ENCODE measurements at places on chromosomes 12 and 14. TPM values are rescaled to one million over a fixed set of nuclear protein-coding genes. Genes with fewer than 3 reads are reported as not detected.

Gene PAX9
- under 0.01 TPM for total RNA-seq

Gene KRT3
- total RNA-seq, result not detected

Gene SMOC1
- total RNA-seq, result under 0.01 TPM

Gene COCH
- total RNA-seq, result 2.2 TPM

Gene DPPA3
- not detected for total RNA-seq

Gene ZFYVE1
- 22.9 TPM for total RNA-seq

Gene SLC35F4
- not detected for total RNA-seq

Gene KLRK1
- under 0.01 TPM for total RNA-seq

Gene FOXA1
- 0.27 TPM for total RNA-seq

Gene FOXN4
- under 0.01 TPM for total RNA-seq

Gene RAPGEF3
- total RNA-seq, result 15.6 TPM

Gene KLRC1
- total RNA-seq, result not detected

Gene DTX1
- total RNA-seq, result 1.1 TPM

Gene OAS1
- total RNA-seq, result 24.5 TPM

Gene UNG
- 28.3 TPM for total RNA-seq

Gene FKBP4
- 34.2 TPM for total RNA-seq

Gene DCAF5
- total RNA-seq, result 32.3 TPM

Gene AICDA
- not detected for total RNA-seq

Gene EIF2S3B
- total RNA-seq, result 10.2 TPM

Gene ARHGEF40
- total RNA-seq, result 35.5 TPM

Gene GPRC5D
- not detected for total RNA-seq

Gene CLEC4A
- total RNA-seq, result 0.27 TPM

Gene FAM161B
- total RNA-seq, result 2.7 TPM

Gene ITGB7
- total RNA-seq, result 17.0 TPM

Gene KRT79
- total RNA-seq, result under 0.01 TPM

Gene SSPN
- 5.9 TPM for total RNA-seq

Gene GLIPR1L1
- not detected for total RNA-seq

Gene SLC17A8
- total RNA-seq, result not detected

Gene LMNTD1
- total RNA-seq, result not detected

Gene SYT1
- 0.81 TPM for total RNA-seq

Gene DAAM1
- 5.9 TPM for total RNA-seq

Gene TIGAR
- total RNA-seq, result 2.4 TPM

Gene ASCL1
- total RNA-seq, result not detected

Gene TAS2R30
- total RNA-seq, result 7.8 TPM

Gene SLC38A2
- 223 TPM for total RNA-seq

Gene KRT73
- total RNA-seq, result 0.27 TPM

Gene PZP
- total RNA-seq, result not detected

Gene HOXC6
- not detected for total RNA-seq

Gene STAT6
- total RNA-seq, result 115 TPM

Gene LBHD2
- not detected for total RNA-seq

Gene MIA2
- total RNA-seq, result 7.8 TPM

Gene RD3L
- total RNA-seq, result not detected

Gene TMEM132C
- total RNA-seq, result under 0.01 TPM

Gene POLE2
- 11.3 TPM for total RNA-seq

Gene RBP5
- under 0.01 TPM for total RNA-seq

Gene RAD51AP1
- total RNA-seq, result 2.2 TPM

Gene OR10AD1
- total RNA-seq, result under 0.01 TPM

Gene MRPL51
- 29.1 TPM for total RNA-seq

Gene ADCY4
- 3.8 TPM for total RNA-seq

Gene NFATC4
- 0.54 TPM for total RNA-seq

Gene OASL
- 4.6 TPM for total RNA-seq

Gene SELPLG
- 103 TPM for total RNA-seq

Gene TSPAN19
- total RNA-seq, result not detected

Gene CLEC4C
- total RNA-seq, result under 0.01 TPM

Gene ANKRD33
- not detected for total RNA-seq

Gene CALM1
- 107 TPM for total RNA-seq

Gene IL22
- not detected for total RNA-seq
